ENCODE measurements at places on chromosomes 11 and 22. TPM values are rescaled to one million over a fixed set of nuclear protein-coding genes. Genes with fewer than 3 reads are reported as not detected.

The ZNF280B gene
- total RNA-seq: 1.8 TPM

- no peak for DNase-seq
- H3K36me3 ChIP-seq: no peaks in the 10 kb centered on the region
- H3K4me3 ChIP-seq: no peak overlapping the region
- no peaks in the 10 kb centered on the region for H3K4me1 ChIP-seq
These were observed 48.5 kb upstream of the HSPA8 start for GRCh38 chr11:123110397-123110796.

DNA sequence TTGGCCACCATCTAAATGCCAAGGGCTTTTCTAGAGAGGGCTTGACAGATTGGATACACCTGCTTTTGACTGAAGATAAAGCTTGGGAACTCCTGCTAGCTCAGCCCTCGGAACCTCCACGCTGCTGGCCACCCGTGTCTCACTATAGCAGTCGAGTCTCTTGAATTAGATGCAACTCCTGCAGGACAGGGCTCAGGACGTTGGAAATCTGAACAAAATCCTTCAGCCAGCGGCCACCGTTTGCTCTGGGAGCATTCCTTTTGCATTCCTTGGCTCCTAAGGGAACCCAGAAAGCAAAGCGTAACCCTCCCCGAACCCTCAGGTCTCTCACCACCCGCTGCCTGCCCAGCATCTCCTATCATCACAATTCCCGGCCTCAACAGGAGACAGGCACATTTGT lies 77.8 kb downstream of the GRIK4 start:
- no peaks in the 10 kb centered on the region for H3K4me1 ChIP-seq
- H3K4me3 ChIP-seq: no peak overlapping the region
- DNase-seq: no peak
- H3K27ac ChIP-seq: no peak overlapping the region
- no peaks in the 10 kb centered on the region for H3K36me3 ChIP-seq

- H3K27me3 ChIP-seq: no peaks in the 10 kb centered on the region
- H3K4me3 ChIP-seq: no peak overlapping the region
- no peaks in the 10 kb centered on the region for H3K4me1 ChIP-seq
- H3K36me3 ChIP-seq: no peaks in the 10 kb centered on the region
- H3K27ac ChIP-seq: no peak overlapping the region
These were observed 93.1 kb downstream of the HIPK3 start for GRCh38 chr11:33350287-33350686.

DNA sequence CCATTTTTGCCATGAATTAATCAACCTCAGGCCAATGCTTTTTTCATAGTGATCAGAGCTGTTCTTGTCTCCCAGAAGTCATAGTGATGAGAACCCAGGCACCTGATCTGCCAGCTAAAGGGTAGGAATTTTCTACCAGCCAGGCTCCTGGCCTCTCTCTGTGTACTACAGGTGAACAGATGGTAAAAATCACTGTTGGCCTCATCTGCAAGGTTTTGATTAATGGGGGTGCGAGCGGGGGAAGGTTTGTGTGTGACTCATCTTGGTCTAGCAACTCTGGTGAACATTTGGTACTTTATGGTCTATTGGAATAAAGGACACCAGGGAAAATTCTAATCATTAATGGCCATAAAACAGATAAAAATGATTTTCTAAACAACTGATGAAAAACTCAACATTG lies 14.4 kb upstream of the APOL4 start:
- no peak overlapping the region for H3K4me3 ChIP-seq
- H3K27me3 ChIP-seq: no peaks in the 10 kb centered on the region
- DNase-seq: no peak
- no peaks in the 10 kb centered on the region for H3K36me3 ChIP-seq

The ARRB1 gene
- total RNA-seq: 47.3 TPM

DNA sequence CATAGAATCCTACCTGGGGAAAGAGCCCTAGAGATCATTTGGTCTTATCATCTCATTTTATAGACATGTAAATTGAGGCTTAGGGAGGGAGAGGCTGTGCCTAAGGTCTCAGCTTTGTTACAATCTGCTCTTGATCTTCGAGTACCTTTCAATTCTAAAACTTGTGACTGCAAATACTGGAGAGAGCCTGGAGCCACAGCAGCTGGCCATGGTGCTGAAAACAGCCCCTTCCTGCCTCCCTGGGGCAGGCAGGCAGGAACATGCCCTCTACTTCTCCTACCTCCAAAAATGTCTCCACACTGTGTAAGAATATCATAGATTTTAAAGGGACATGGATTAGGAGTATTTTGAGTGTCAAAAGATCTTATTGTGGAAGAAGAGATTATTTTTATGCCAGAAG lies 52.2 kb downstream of the C22orf42 start:
- H3K4me3 ChIP-seq: no peak overlapping the region
- no peak overlapping the region for H3K27ac ChIP-seq
- H3K4me1 ChIP-seq: no peaks in the 10 kb centered on the region

- peaks cover 11% of the 10 kb centered on the region for H3K4me1 ChIP-seq
- no peaks in the 10 kb centered on the region for H3K27me3 ChIP-seq
- no peak overlapping the region for H3K4me3 ChIP-seq
- no peak for DNase-seq
- H3K36me3 ChIP-seq: no peaks in the 10 kb centered on the region
- peak overlapping the region; percentile 16 for H3K27ac ChIP-seq
These were observed 2.7 kb downstream of the POU2AF1 start for GRCh38 chr11:111376181-111376871.

DNA sequence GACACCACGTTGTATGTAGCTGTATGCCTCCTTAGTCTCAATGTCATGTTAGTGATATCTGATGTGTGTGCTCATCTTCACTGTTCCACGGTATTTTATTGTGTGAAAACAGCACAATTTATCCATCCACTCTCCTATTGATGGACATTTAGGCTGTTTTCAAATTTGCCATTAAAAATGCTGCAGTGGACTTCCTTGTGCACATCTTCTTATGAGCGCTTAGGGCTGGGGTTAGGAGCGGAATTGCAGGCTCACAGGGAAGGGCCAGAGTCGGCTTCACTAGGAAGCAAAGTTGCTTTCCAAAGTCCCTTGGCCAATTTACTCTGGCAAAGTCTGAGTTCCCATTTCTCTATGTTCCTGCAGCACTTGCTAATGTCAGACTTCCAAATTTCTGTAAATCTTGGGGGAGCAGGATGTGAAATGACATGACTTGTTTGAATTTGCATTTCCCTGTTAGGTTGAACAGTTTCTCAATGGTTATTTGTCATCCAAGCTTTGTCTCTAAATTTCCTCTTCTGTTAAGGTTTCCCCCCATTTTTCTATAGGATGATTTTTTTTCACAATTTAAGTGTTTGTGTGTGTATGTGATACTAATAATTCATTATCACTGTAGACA lies 75.4 kb downstream of the MYEOV start:
- no peaks in the 10 kb centered on the region for H3K27me3 ChIP-seq
- DNase-seq: no peak
- no peaks in the 10 kb centered on the region for H3K36me3 ChIP-seq
- H3K27ac ChIP-seq: no peak overlapping the region

DNA sequence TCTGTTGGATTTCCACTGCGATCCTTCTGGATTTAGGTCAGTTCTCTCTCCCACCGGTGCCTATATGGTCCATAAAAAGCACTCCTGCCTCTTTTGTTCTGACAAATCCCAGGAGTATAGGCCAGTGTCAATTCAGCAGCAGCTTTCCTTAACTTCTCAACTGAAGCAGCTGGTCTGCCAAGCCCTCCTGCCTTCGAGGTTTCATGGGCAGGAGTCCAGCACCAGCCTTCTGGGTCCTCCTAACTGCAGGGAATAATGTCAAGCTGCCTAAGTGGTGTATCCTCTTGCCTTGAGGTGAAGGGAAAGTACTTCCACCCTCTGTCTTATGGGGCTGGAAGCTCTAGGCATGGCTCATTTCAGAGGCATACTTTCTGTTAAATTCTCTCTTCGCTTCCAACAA lies 149.4 kb upstream of the NCAM1 start:
- H3K4me1 ChIP-seq: no peaks in the 10 kb centered on the region
- DNase-seq: no peak
- no peak overlapping the region for H3K27ac ChIP-seq
- H3K4me3 ChIP-seq: no peak overlapping the region

- no peaks in the 10 kb centered on the region for H3K27me3 ChIP-seq
- peaks cover 22% of the 10 kb centered on the region for H3K4me1 ChIP-seq
- no peak overlapping the region for H3K4me3 ChIP-seq
- no peak for DNase-seq
- H3K27ac ChIP-seq: peak overlapping the region; percentile 81
These were observed 8.3 kb downstream of the PLAAT2 start for GRCh38 chr11:63554877-63555223.

DNA sequence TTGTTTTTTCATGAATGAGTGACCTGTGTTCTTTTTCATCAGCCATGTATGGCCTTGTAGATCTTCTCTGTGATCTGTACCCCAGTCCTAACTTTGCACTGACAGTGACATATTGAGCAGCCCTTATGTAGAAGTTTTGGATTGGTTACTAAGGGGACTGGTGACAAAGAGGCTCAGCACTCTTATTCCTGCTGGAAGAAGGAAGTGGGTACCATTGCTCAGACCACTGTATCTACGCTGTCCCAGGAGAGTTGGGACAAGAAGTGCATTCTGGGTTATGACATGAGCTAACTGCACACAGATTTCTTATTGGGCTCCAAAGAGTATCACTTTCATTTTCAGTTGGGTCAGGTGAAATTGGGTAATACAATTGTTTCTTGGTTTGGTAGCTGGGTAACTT lies 107.8 kb upstream of the RASSF10 start:
- H3K27ac ChIP-seq: no peak overlapping the region
- no peaks in the 10 kb centered on the region for H3K4me1 ChIP-seq
- H3K36me3 ChIP-seq: no peaks in the 10 kb centered on the region
- no peak for DNase-seq
- H3K27me3 ChIP-seq: no peaks in the 10 kb centered on the region
- no peak overlapping the region for H3K4me3 ChIP-seq

The KDM4E gene
- total RNA-seq: not detected

DNA sequence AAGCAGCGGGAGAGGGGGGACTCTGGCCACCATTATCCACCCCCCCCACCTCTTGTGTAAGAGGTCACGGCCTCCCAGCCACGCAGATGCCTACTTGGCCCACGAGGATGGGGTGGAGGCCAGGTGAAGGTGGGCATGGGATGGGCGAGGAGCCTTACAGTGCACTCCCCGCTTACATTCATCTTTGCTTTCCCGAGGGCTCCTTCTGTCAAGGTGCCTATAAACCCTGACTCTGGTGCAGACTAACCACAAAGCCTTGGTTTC lies 13.1 kb downstream of the NPTXR start:
- DNase-seq: no peak
- H3K27me3 ChIP-seq: peaks cover 11% of the 10 kb centered on the region
- H3K36me3 ChIP-seq: no peaks in the 10 kb centered on the region
- no peaks in the 10 kb centered on the region for H3K4me1 ChIP-seq

- no peak overlapping the region for H3K27ac ChIP-seq
These were observed 136.4 kb downstream of the TRIM44 start for GRCh38 chr11:35798983-35799382.

The RHOD gene
- not detected for total RNA-seq

DNA sequence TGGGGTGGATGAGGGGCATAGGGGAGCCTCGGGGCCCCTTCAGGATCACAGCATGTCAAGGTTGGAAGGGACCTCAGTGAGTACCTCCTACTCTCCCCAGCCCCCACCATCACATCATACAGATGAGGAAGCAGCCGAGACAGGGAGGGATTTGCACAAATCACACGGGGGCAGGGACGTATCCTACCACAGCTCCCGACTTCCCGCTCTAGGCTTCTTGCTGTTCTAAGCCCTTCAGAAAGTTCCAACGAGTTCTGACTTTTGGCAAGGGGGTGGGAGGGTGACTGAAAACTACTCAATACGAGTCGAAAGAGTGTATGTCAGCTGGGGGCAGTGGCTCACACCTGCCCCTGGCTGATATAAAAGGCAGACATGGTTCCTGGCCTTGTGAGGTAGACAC lies 4.7 kb upstream of the RAD9A start:
- H3K36me3 ChIP-seq: no peaks in the 10 kb centered on the region
- H3K4me3 ChIP-seq: no peak overlapping the region
- no peak for DNase-seq

DNA sequence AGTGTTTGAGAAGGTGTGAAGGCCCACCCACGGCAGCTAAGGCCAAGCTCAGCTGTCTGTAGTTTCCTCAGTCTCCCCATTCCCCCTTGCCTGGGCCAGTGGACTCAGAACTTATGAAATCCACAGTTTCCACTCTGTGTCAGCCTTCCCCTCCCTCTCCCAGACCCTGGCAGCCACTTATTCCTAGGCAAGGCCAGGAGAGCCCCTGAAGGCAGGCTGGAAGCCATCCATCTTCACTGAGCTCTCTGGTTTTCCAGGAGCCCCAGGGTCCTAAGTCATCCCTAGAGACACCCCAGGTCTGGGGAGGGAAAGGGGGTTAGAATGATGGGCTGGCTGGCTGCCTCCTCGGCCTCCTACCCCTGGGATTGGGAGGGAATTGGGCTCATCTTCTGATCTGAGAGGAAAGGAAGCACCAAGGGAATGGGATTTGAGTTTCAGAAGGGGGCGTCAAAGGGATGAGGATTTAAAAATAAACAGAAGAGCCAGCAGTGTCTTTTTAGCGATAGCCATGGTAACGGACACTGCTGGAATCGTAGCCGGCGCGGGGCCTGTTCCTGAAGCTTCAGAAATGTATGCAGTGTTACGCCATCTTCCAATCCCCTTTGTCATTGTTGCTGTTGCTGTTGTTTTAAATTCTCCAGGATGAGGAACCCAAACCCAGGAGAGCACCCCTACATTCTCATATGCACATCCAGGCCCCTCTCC lies 561.1 kb upstream of the CADM1 start:
- H3K27me3 ChIP-seq: peaks cover 24% of the 10 kb centered on the region
- H3K4me1 ChIP-seq: no peaks in the 10 kb centered on the region
- no peak overlapping the region for H3K27ac ChIP-seq
- no peak overlapping the region for H3K4me3 ChIP-seq
- no peak for DNase-seq
- H3K36me3 ChIP-seq: no peaks in the 10 kb centered on the region

DNA sequence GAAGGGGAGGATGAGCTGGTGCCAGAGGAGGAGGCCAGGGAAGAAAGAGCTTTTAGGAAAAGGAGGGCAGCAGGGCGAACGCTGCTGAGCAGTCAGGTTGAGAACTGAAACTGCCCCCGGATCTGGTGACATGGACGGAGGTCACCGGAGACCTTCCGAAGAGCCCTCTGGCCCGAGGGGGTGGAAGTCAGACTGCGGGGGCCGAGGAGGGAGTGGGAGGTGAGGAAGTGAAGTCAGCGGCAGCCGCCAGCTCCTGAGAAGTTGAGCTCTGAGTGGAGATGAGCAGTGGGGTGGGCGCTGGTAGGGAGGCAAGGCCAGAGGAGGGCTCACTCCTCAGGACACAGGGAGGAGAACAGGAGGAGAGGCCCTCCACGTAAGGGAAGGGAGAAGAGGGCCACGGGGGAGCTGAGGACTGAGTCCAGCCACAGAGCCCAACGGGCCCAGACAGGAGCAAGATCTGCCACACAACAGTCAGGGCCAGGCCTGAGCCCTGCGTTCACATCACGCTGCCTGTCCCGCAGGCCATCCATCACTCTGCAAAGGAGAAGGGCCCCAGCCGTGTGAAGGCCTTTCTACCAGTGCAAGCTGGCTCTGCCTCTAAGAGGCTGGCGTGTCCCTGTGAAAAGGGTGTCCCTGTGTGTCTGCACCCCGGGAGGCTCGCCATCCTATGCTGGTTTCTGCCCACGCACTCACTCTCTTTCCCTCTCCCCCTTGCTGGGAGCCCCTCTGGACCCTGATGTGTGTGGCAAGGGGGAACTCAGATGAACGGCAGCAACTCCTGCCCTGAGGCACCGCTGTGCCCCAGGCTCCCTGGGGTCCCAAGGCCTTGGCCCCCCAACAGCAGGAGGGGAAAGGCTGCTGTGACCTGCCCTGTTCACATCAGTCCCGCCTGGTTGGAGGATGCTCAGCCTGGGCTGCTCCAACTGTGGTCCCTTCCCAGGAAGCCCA lies 19.0 kb upstream of the LRRC32 start:
- no peak overlapping the region for H3K4me3 ChIP-seq
- no peaks in the 10 kb centered on the region for H3K27me3 ChIP-seq
- no peak for DNase-seq
- no peak overlapping the region for H3K27ac ChIP-seq
- H3K4me1 ChIP-seq: peaks cover 2% of the 10 kb centered on the region

Measured in T-cell (primary cell).